ENCODE measurements at places on chromosomes 2 and 18.
A peak's percentile ranks its signal among the peaks of the same experiment; 100 is the strongest.

DNA sequence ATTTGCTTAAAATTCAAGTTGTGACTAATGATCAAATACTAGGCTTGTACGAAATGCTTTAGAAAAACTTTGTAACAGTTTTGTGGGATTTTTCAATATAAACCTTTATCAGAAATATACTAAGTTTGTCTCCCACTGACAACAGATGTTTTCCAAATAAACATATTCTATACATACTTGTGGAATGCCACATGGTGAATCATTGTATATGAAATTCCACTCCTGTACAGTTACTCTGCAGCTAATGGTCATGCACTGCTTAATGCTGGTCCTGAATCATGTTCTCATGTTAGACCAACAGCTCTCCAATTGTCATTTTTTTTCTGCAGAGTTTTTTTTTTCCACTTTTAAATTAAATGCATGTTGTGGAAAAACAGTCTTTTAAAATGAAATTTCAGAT is 90.1 kb downstream of the DPP4 start:
- DNase-seq = no peak

GRCh38 chr2:237492137-237492890 is 5.3 kb downstream of the MLPH start:
- no peak for DNase-seq

- DNase-seq = no peak
Observed at GRCh38 chr2:181356526-181357130, 100.6 kb upstream of the ITGA4 start.

GRCh38 chr18:54871231-54871630 is 43.0 kb downstream of the RAB27B start:
- DNase-seq = no peak

GRCh38 chr18:35917043-35917442 is 55.4 kb upstream of the RMP24 start:
- DNase-seq = no peak

DNA sequence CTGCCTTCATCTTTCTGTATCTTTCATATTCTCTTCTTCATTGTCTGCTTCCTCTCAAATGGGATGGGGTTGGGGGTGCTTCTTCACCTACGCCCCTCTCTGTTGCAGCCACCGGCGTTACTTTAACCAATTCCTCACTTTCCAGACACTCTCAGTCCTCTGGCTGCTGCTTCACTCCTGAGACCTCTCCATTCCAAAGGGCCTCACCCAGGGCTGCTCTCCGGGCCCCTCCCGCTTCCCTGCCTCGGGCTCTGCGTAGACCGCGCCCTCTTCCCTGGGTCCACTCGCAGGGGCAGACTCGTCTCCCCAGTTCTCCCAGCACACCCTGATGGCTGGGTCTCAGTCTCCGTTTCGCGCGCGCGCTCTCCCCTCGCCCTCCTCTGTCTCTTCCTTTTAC is 926 bp downstream of the SERPINB8 start:
- DNase-seq = peak; percentile 14

DNA sequence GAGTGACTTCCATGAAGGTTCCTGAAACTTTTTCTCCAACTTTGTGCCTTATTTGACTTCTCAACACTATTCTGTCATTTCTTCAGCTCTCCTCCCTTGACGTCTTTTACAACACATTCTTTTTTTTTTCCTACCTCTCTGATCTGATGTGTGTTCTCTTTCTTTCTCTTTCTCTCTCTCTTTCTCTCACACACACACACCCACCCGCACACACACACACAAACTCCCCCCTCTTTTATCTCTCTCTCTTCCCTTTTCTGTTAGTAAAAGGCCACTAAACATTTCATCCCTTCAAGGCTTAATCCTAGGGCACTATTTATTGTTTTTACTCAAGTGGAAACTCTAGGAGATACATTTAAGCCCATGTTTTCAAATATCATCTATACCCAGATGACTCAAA is 107.8 kb upstream of the CNTNAP5 start:
- DNase-seq = no peak

- no peak for DNase-seq
Observed at GRCh38 chr2:127065299-127065939, 41.5 kb downstream of the BIN1 start.

- no peak for DNase-seq
Observed at GRCh38 chr18:41858761-41859555, 96.1 kb upstream of the PIK3C3 start.

GRCh38 chr18:79779021-79779699 is 18.6 kb upstream of the KCNG2 start:
- no peak for DNase-seq

DNA sequence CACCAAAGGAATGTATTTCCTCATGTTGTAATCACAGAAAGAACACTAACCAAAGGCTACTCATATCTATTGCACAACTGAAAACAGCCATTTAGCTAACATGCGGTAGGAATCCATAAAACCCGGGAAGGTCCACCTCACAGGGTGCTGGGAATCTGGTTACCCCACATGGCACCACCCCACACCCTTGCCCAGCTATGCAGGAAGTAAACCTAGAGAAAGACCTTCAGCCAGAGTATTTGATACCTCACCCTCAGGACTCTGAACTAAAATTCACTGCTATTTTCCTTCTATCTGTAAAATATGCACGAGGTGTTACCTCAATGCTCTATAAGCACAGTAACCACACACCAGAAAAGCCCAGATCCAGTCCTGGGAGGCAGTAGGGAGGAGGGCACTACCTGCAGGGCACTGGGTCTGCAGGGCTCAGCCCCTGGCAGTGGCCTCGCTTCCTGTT is 45.8 kb downstream of the PTPN2 start:
- peak; percentile 5 for DNase-seq

GRCh38 chr2:235560345-235560744 is 66.5 kb downstream of the AGAP1 start:
- DNase-seq = no peak

DNA sequence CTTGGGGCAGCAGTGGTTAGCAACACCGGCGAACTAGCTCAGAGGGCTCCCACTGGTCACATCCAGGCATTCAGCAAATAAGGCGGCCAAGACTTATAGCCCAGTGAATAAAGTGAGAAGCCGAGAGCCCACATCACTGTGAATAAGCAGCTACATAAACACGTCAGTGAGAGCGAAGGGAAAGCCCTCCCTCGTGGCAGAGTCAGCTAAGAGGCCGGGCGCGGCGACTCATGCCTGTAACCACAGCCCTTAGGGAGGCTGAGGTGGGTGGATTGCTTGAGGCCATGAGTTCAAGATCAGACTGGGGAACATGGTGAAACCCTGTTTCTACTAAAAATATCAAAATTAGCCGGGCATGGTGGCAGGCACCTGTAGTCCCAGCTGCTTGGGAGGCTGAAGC is 5.2 kb downstream of the D2HGDH start:
- DNase-seq = no peak

DNA sequence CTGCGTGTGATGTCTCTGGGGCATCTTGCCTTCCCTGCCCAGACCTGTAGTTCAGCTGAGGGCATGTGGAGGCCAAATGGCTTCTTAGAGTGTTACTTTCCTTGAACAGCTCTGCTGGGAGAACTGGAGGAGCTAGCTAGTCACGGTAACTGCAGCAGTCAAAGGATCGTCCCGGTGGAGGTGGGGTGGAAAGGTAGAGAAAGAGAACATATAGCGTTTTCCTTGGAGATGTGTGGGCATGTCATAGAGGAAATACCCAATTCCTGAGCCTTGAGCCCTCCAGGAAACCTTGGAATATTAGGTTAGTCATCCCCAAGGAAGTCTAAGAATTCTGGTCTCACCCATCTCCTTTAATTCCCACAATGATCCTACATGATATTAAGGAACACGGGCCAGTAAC is 33.5 kb upstream of the IL37 start:
- no peak for DNase-seq

DNA sequence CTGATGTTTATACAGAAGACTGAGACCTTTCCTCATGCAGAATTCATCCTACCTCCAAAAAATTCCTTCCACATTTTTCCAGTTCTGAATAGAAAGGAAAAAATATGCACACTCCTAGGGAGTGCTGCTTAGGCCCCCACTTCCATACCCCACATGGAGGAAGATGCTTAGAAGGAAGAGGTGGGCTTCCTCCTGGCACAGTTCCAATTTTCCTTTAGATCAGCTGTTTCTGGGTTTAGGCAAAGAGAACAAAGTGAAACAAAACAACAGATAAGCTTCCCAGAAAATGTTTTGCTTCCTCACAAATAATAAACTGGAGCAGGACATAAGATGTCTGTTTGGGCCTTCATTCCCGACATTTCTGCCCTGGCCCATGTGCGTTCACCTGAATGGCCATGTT is 172.6 kb downstream of the PRPF40A start:
- DNase-seq = peak; percentile 19

GRCh38 chr2:5940596-5941535 is 248.7 kb downstream of the SOX11 start:
- DNase-seq = no peak

DNA sequence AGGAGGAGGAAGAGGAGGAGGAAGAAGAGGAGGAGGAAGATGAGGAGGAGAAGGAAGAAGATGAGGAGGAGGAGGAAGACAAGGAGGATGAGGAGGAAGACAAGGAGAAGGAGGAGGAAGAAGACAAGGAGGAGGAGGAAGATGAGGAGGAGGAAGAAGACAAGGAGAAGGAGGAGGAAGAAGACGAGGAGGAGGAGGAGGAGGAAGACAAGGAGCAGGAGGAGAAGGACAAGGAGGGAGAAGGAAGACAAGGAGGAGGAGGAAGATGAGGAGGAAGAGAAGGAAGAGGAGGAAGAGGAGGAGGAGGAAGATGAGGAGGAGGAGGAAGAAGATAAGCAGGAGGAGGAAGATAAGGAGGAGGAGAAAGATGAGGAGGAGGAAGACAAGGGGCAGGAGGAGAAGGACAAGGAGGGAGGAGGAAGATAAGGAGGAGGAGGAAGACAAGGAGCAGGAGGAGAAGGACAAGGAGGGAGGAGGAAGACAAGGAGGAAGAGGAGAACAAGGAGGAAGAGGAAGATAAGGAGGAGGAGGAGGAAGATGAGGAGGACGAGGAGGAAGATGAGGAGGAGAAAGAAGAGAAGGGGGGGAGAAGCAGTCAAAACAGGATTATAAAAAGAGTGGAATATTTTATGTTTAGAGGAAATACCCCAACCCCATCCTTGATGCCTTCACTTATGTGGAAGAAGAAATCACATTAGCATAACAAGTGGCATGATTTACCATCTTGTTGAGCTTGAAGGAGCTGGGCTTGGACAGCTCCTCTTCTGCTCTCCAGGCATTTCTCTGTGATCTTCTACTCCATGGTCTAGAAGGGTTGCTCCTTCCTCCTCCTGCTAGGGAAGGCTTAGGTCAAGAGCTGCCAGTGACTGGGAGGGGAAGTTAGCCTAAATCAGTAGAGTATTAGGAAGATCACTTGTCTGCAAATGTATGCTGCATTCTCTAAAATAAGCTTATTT is 45.3 kb upstream of the KCTD1 start:
- DNase-seq = no peak

DNA sequence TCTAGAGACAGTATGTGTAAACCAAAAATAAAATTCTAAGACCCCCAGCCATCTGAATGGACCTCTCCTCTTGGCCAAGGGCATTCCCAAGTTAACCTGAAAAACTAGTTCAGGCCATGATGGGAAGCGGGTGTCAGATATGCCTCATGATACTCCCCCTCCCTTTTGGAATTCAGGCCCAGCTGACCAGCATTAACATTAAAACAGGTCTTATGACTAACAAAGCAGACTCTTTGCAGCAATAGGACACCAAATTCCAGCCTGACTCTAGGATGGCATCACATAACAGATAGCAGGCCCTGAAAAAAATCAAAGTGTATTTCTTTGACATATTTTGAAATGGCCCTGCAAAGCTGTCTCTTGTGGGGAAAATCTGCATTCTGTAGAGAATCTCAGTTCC is 73.3 kb upstream of the L3MBTL4 start:
- DNase-seq = no peak

GRCh38 chr2:60350791-60351190 is 202.7 kb downstream of the BCL11A start:
- DNase-seq = no peak

- no peak for DNase-seq
Observed at GRCh38 chr2:133711201-133711600, 142.9 kb upstream of the NCKAP5 start.

DNA sequence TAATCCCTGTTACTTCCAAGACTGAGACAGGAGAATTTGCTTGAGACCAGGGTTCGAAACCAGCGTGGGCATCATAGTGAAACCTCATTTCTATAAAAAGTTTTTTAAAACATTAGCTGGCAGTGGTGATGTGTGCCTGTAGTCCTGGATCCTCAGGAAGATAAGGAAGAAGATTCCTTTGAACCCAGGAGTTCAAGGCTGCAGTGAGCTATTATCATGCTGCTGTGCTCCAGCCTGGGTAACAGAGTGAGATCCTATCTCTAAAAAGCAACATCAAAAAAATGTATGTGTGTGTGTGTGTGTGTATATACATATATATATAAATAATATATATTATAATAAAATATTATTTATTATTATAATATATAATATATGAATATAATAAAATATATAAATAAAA is 1417.6 kb upstream of the CDH2 start:
- no peak for DNase-seq

GRCh38 chr2:8376603-8377410 is 305.0 kb upstream of the ID2 start:
- no peak for DNase-seq

DNA sequence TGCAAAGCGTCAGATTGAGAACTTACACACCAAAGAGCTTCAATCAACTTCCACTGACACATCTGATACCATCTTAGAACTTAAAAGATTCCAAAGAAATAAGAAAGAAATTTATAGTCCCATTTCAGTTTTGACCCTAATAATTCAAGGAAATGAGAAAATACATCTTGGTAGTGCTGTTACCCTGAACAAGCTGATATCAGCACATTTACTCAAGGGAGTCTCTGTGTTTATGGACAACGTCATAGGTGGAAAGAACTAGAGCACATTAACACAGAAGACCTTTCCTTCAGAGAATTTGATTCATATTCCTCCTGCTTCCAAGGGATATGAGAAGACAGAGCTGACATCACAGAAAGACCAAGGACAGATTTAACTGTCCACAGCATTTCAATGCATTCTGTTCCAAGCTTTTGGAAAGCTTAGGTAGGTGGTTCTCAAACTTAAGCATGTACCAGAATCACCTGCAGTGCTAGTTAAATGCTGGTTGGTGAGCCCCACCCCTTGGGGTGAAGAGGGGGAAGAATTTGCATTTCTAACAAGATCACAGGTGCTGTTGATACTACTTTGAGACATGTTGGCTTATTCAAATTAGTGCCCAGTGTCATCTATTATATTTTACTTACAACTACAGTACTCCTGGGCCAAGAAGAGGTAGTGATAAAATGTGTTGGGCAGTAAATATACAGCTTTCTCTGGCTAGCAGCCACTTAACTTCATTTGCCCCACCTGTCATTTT is 59.8 kb downstream of the LDAH start:
- DNase-seq = no peak

GRCh38 chr2:210456571-210456970 is 20.0 kb downstream of the LANCL1 start:
- no peak for DNase-seq

GRCh38 chr2:179533875-179534274 is 269.2 kb upstream of the SESTD1 start:
- no peak for DNase-seq

All from dermis microvascular lymphatic vessel endothelial cell (primary cell).